ENCODE measurements at places on chromosomes 7 and 10.

DNA sequence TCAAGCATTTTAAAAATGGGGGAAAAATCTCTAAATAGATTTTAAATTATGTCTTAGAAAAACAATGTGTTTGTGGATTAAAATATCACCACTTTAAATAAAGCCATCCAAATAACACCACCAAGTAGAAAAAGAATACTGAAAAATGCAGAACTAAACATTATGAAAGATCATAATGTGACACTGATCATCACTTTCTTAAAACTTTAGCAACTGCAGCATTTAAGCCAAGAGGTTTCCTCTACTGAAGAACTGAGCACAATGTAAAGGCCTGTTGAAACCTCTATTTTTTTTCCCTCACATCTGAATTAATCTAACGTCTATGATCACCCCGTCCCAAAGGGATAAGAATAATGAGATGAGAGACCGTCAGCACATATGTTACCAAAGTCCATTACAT, 18.6 kb downstream of the MINDY3 start:
- H3K4me1 ChIP-seq: no peaks in the 10 kb centered on the region

DNA sequence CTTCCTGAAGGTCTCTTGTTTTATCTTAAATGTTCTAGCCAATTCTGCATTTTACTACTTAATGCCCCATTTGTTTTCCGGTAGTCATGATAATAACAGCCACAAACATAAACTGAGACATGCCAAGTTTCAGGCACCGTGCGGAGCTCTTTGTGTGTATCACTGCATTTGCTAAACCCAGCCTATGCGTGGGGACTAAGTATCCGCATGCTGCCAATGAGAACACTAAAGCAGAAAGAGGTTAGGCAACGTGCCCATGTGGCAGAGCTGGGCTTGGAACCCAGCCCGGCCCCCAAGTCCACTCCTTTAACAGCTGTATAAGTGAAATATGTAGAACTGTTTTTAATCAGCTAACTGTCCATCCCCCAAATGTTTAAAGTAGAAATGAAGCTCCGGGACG, 54.1 kb downstream of the SLIT1 start:
- H3K36me3 ChIP-seq: no peaks in the 10 kb centered on the region
- no peaks in the 10 kb centered on the region for H3K27me3 ChIP-seq
- H3K4me3 ChIP-seq: no peak overlapping the region

DNA sequence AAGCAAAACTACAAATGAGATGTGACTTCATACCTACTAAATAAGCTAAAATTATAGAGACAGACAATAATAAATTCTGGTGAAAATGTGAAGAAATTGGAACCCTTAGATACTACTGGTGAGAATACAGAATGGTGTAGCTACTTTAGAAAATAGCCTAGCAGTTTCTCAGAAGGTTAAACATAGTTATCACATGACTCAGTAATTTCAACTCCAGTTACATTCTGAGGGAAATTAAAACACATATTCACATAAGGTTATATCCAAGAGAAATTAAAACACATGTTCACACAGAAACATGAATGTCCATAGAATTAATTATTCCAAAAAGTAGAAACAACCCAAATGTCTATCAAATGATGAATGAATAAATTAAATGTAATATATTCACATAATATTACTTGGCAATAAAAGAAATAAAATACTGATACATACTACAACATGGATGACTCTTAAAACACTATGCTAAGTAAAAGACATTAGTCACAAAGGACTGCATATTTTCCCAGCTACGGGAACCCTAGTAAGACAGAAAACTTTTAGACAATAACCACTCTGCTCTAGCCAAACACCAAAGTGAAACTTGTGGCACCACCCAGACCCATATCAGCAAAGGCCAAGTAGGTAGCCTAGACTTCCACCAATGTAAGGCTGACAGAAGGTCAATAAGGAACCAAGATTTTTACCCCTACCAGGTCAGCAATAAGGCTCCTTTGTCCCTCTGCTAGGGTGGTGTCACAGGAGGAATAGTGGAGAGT, 25.1 kb downstream of the SLC25A40 start:
- no peaks in the 10 kb centered on the region for H3K4me1 ChIP-seq
- no peaks in the 10 kb centered on the region for H3K27me3 ChIP-seq
- DNase-seq: no peak
- H3K27ac ChIP-seq: no peak overlapping the region

DNA sequence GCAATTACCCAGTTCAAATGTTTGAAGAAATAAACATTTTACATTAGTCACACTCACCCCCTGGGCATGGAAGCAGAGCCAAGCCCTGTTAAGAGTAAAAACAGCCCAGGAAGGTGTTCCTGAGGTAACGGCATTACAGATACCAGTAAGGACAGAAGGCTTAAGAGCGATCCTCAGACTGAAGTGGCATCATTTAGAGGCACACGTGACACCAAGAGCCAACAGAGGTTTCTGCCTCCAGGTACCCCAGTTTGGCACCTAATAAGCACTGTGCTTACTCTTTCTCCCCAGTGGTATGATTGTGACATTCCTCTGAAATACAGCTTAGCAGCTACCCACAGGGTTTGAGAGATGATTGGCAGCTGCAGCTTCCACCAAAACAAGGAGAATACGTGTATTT, 17.2 kb downstream of the MMS19 start:
- no peaks in the 10 kb centered on the region for H3K27me3 ChIP-seq
- peaks cover 9% of the 10 kb centered on the region for H3K36me3 ChIP-seq
- no peak overlapping the region for H3K27ac ChIP-seq

- H3K36me3 ChIP-seq: no peaks in the 10 kb centered on the region
- H3K4me1 ChIP-seq: no peaks in the 10 kb centered on the region
- no peaks in the 10 kb centered on the region for H3K27me3 ChIP-seq
- no peak for DNase-seq
Measured at GRCh38 chr10:73983096-73984047, 14.5 kb upstream of the VCL start.

DNA sequence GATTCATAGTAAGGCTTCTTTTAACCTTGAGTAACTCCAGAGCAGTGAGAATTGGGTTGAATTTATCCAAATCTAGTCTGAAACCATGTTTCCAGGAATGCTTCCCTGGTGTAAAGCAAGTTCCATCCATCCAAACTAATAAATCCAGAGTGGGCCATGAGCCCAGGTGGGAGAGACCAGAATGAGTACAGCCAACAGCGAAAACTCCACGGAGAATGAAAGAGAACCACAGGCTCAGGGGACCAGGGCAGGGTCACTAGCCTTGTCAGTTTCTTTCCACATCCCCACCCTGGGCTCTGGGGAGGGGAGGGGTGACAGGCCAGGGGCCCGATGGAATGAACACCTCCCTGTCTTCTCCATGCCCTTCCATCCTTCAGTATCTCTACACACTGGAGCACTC, 180.1 kb downstream of the NEURL1 start:
- no peak overlapping the region for H3K4me3 ChIP-seq
- H3K36me3 ChIP-seq: no peaks in the 10 kb centered on the region
- H3K27ac ChIP-seq: peak overlapping the region; percentile 40

- no peak overlapping the region for H3K4me3 ChIP-seq
- peak; percentile 84 for DNase-seq
- H3K36me3 ChIP-seq: no peaks in the 10 kb centered on the region
- H3K27me3 ChIP-seq: no peaks in the 10 kb centered on the region
Measured at GRCh38 chr10:16891375-16892313, 74.4 kb upstream of the RSU1 start.

DNA sequence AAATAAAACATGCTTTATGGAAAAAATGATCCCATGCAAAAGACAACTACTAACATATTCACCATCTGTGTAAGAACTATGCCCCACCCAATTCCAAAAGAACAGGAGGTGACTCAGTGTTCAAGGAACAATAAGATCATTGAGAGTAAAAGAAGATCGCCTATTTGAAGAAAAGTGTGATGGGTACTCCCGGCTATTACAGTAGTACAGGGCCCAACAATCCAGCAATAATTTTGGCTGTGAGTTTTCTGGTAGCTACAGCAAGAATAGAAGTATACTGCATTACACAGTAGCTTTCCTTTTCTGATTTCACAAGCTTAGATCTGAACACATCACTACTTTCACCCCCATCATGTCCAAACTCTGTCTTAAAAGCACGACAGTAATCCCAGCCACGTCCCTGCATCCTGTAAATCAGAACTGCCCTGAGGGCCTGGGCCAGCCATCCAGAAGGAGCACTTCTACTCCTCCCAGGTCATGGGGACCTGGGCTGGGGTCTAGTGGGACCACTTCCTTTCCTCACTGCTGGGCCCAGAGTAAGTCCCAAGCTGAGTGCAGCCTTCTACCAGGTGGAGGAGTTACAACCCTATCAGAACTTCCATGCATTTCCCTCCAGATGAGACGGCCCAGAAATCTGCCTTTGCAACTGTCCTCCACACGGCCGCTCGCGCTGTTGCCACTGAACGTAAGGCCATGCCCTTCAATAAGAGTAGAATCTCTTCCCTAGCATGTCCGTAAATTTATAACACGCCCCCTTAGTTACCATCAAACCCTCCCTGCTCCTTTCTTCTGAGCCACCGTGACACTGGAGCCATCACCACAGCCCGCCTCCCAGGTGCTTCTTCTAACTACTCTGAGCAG, 7.9 kb downstream of the ESYT2 start:
- no peaks in the 10 kb centered on the region for H3K36me3 ChIP-seq
- peak overlapping the region; percentile 95 for H3K27ac ChIP-seq
- peaks cover 81% of the 10 kb centered on the region for H3K4me1 ChIP-seq
- H3K27me3 ChIP-seq: no peaks in the 10 kb centered on the region

- no peaks in the 10 kb centered on the region for H3K4me1 ChIP-seq
- no peaks in the 10 kb centered on the region for H3K36me3 ChIP-seq
- no peak for DNase-seq
- H3K27ac ChIP-seq: no peak overlapping the region
- no peaks in the 10 kb centered on the region for H3K27me3 ChIP-seq
Measured at GRCh38 chr7:73966062-73966940, 61.7 kb upstream of the ELN start.

DNA sequence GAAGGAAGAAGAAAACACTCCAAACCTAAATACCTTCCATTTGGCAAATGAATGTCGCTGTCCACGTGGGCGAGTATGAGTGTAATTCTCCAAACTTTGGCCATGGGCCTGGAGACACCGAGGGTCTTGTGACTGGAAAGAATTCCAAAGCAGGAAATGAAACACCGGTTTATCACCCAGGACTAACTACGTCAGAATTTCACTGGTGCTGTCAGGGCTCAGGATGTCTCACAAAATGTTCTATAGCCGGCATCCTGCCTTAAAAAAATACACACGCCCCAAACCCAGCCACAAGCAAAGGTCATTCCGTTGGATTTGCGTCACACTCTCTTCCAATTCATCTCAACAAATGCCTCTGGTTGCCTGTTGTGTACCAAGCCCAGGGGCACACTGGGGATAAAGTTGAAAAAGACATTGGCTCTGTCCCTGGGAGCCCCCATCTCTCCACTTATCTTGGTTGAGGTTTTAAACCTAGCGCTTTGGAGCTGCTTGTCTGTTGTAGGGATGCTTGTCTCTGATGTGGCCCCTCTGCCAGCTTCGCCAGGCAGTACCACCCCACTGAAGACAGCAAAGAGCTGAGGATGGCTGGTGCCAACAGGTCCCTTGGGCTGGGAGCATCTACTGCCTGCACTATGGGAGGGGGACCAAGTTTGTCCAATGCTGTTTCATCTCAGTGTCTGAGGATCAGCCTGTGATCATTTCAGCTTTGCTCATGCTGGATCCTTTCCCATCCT, 31.2 kb downstream of the GSTO2 start:
- peak; percentile 88 for DNase-seq
- peak overlapping the region; percentile 68 for H3K27ac ChIP-seq
- H3K4me1 ChIP-seq: no peaks in the 10 kb centered on the region

- no peaks in the 10 kb centered on the region for H3K36me3 ChIP-seq
- no peak for DNase-seq
- H3K27me3 ChIP-seq: no peaks in the 10 kb centered on the region
- H3K27ac ChIP-seq: no peak overlapping the region
Measured at GRCh38 chr10:114073395-114074186, 29.9 kb downstream of the ADRB1 start.

GRCh38 chr10:57338823-57339558, 928.7 kb downstream of the IPMK start:
- H3K36me3 ChIP-seq: no peaks in the 10 kb centered on the region
- no peaks in the 10 kb centered on the region for H3K4me1 ChIP-seq
- H3K27me3 ChIP-seq: no peaks in the 10 kb centered on the region
- no peak overlapping the region for H3K27ac ChIP-seq
- DNase-seq: no peak
- no peak overlapping the region for H3K4me3 ChIP-seq

- no peaks in the 10 kb centered on the region for H3K4me1 ChIP-seq
- DNase-seq: no peak
- H3K4me3 ChIP-seq: no peak overlapping the region
- no peaks in the 10 kb centered on the region for H3K36me3 ChIP-seq
Measured at GRCh38 chr7:142567201-142568075, 181.8 kb upstream of the PRSS1 start.

DNA sequence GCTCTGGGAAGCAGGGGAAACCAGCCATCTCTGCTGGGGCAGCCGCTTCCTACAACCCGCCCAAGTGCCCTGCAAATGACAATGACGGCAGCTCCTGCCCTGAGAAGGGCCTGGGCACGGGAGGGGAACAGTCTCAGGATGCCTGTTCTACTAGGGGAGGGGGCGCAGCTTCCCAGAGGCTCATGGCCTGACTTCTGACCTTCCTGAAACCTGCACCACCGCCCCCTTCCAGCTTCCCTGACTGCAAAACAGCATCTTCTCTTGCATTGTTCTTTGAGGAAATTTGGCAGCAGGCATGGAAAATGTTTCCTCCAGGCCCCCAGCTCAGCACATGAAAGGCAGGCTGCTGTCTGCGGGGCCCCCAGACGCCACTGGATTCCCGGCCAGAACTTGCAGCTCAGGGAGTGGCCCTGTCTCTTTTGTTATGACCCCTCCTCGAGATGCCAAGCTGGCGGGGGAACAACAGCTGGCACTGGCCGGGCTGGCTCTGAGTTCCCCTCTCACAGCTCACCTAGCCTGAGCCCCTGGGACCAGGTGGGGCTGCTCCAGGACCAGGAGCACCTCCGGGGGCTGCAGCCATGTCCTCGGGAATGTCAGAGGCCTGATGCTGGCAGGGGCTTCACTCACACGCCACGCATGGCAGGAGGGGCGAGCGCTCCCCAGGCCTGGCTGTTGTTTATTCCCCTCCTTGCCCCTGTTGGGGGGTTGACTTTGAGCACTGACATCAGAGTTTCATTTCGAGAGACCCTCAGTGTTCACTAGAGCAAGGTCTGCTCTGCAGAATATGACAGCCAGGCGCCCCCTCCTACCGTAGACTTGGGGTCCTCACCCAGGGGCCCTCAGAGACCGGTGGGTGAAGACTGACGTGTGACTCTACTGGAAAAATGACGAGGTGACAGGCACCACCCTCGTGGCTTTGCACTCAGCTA, 62.7 kb downstream of the CALML3 start:
- H3K27me3 ChIP-seq: no peaks in the 10 kb centered on the region
- no peak overlapping the region for H3K27ac ChIP-seq
- peak; percentile 67 for DNase-seq
- no peak overlapping the region for H3K4me3 ChIP-seq
- no peaks in the 10 kb centered on the region for H3K36me3 ChIP-seq
